ENCODE measurements at places on chromosomes 4 and X. TPM values are rescaled to one million over a fixed set of nuclear protein-coding genes. Genes with fewer than 3 reads are reported as not detected.

DNA sequence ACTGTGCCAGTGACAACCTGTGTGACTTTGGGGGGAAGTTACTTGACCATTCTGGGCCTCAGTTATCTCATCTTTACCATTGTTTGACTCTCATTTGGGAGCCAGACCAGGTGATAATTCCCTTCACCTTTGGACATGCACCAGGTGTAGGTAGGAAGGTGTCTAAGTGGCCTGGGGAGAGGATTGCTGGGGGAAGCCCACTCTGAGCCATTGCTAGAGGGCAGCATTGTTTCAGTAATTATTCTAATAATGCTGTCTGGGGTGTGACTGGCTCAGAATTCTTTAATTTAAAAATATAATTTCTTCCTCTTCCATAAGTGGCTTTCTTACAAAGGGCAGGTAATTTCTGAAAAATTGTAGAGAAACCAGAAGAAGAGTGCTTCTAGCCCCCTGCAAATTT is 104.3 kb downstream of the RTL9 start:
- no peak for DNase-seq
- H3K36me3 ChIP-seq = no peaks in the 10 kb centered on the region
- H3K27me3 ChIP-seq = peaks cover 4% of the 10 kb centered on the region
- H3K4me3 ChIP-seq = no peak overlapping the region
- no peaks in the 10 kb centered on the region for H3K4me1 ChIP-seq

DNA sequence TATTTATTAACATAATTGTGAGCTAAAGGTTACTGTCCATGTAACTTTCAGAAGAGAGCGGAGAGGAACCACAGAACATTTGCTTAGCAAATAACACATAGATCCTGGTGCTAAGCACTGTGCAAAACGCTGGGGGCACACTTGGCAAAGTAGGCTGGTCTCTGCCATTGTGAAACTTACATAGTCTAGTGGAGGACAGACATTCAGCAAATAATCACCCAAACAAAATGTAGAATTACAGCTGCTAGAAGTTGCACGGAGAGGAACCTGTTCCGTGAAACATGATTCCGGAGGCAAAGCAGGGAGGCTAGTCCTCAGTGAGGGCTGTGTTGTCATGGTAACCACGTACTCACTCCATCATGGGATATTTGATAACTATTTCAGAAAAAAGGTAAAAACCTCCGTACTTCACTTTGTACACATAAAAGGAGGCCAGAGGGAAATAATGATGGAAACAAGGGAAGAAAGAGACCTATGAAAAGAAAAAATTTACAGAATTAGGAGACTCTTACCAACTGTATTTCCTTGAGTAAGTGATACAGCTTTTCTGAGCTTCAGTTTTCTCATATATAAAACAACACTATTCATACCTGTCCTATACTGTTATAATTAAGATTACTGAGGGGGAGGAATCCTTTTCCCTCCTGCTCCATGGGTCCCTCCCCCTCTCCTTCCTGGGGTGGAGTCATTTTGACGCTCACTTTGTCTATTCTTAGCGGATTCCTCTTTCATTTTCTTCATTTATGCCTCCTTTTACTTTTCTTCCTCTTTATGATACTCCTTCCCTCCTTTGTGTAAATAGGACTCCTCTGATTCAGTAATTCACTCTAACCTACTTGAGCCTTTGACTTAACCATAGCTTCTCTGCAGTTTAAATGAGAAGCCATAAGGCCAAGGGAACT is 825 bp upstream of the RASGEF1B start:
- no peaks in the 10 kb centered on the region for H3K27me3 ChIP-seq
- H3K4me3 ChIP-seq = peak overlapping the region; percentile 81
- no peaks in the 10 kb centered on the region for H3K36me3 ChIP-seq
- peaks cover 8% of the 10 kb centered on the region for H3K4me1 ChIP-seq

DNA sequence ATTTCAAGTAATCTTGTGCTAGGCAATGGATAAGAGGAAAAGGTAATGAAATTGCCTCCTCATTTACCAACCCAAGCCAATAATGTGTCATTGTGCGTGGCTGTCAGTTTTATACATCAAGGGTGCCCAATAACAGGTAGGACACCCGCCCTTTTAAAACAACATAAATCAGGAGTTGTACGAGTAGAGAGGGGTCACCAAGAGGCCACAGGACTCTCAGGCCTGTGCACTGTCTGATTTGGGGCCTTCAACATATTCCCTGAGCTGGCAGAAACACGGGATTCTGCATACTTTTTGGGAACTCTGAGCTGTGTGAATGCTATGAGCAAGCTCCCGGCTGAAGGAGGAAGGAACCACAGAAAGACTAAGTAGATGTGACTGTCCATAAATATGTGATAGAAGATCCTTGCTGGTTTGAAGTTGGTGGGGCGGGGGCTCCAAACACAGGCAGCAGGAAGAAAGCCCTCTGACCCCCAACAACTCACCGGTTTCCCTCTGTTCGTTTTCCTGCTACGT is 82.7 kb upstream of the MAML3 start:
- H3K4me3 ChIP-seq = no peak overlapping the region
- H3K27me3 ChIP-seq = no peaks in the 10 kb centered on the region
- no peaks in the 10 kb centered on the region for H3K36me3 ChIP-seq
- H3K4me1 ChIP-seq = no peaks in the 10 kb centered on the region
- H3K27ac ChIP-seq = no peak overlapping the region

Gene HPGDS
- total RNA-seq = 7.4 TPM

GRCh38 chr4:86496094-86497080 is 97.7 kb upstream of the PTPN13 start:
- no peak for DNase-seq
- no peak overlapping the region for H3K4me3 ChIP-seq
- H3K27ac ChIP-seq = peak overlapping the region; percentile 39
- H3K27me3 ChIP-seq = no peaks in the 10 kb centered on the region

GRCh38 chrX:150730719-150731118 is 37.5 kb downstream of the MTMR1 start:
- H3K4me1 ChIP-seq = no peaks in the 10 kb centered on the region
- H3K27me3 ChIP-seq = no peaks in the 10 kb centered on the region
- H3K4me3 ChIP-seq = no peak overlapping the region
- H3K27ac ChIP-seq = no peak overlapping the region
- DNase-seq = no peak

DNA sequence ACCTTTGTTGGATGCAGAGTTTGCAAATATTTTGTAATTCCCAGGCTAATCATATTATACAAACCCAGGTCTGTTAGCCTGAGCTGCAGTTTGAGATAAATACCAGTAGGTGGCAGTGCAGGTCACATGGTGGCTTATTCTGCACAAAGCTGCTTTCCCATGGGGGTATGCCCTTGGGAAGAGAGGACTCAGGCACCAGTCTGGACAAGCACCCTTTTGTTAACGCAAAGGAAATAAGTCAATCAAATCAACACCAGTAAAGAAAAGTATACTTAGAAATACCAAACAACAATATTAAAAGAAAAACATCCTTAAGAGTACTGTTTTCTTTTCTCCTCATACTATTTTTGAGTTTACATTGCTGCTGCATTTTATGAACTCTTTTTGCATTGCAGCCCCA is 389.0 kb upstream of the ZFP42 start:
- no peaks in the 10 kb centered on the region for H3K4me1 ChIP-seq
- no peaks in the 10 kb centered on the region for H3K36me3 ChIP-seq
- no peaks in the 10 kb centered on the region for H3K27me3 ChIP-seq
- no peak overlapping the region for H3K4me3 ChIP-seq
- no peak overlapping the region for H3K27ac ChIP-seq

DNA sequence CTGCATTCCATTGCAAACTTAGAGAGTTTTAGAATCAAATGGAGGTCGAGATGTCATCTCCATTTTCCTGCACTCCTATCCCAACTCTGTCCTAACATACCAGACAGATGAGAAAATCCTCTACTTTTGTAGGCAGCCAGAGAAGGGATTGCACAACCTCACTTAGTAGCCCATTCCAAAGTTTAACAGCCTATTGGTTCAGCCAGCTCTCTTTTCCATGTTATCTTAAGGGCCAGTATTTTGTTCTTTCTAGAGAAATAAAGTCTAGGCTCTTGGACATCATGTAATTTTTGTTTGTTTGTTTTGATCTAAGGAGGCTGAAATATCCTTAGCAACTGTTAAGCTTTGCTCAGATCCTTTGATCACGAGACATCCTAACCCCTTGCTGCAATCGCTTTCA is 173.0 kb downstream of the COX18 start:
- H3K27me3 ChIP-seq = no peaks in the 10 kb centered on the region
- no peak overlapping the region for H3K27ac ChIP-seq
- no peaks in the 10 kb centered on the region for H3K36me3 ChIP-seq
- no peak overlapping the region for H3K4me3 ChIP-seq
- no peaks in the 10 kb centered on the region for H3K4me1 ChIP-seq

- no peak for DNase-seq
- H3K4me1 ChIP-seq = peaks cover 4% of the 10 kb centered on the region
- no peak overlapping the region for H3K27ac ChIP-seq
- H3K4me3 ChIP-seq = no peak overlapping the region
- no peaks in the 10 kb centered on the region for H3K36me3 ChIP-seq
These were observed 114.0 kb upstream of the PJA1 start for GRCh38 chrX:69279234-69279633.

Gene USP17L25
- total RNA-seq = not detected

DNA sequence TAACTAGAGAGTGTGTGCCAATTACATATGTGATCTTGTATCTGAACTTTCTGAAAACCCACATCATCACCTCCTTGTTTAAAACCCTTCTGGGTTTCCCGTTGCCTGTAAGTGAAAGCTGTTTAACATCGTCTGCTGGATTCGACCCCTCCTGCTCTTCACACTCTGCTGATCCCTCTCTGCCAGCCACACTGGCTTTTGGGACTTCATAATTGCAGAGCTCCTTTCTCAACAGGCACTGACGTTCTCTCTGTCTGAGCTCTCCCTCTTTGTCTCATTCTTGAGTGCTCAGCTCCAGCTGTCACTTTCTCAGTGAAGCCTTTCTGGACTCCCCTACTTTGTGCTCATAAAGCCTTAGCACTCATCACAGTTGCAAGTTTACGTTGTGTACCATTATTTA is 153.9 kb downstream of the CEP135 start:
- no peaks in the 10 kb centered on the region for H3K4me1 ChIP-seq
- no peak overlapping the region for H3K27ac ChIP-seq
- no peaks in the 10 kb centered on the region for H3K36me3 ChIP-seq
- no peak for DNase-seq

Gene SMIM31
- not detected for total RNA-seq

DNA sequence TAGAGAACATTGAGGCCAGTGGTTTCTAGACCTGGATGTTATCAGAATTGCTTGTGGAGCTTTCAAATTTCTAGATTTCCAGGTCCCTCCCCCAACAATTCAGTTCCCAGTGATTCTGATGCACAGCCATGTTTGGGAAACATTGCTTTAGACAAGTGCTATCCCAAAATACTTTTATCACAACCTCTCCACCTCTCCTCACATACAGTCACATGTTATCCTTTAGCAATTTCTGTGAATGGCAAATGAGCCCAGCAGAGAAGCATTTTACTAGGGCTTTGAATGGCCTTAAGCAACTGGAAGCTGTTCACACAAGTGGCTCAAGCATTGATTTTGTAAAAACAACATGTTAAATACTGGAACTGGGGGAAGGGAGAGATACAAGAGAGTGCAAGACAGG is 29.7 kb downstream of the DCX start:
- no peak for DNase-seq
- no peaks in the 10 kb centered on the region for H3K4me1 ChIP-seq
- no peaks in the 10 kb centered on the region for H3K36me3 ChIP-seq
- H3K27me3 ChIP-seq = no peaks in the 10 kb centered on the region

Gene CLIC2
- total RNA-seq = 22.8 TPM

- H3K27ac ChIP-seq = no peak overlapping the region
- no peak for DNase-seq
- H3K4me3 ChIP-seq = no peak overlapping the region
- no peaks in the 10 kb centered on the region for H3K4me1 ChIP-seq
- H3K36me3 ChIP-seq = no peaks in the 10 kb centered on the region
These were observed 5.5 kb downstream of the DDX60L start for GRCh38 chr4:168474660-168475320.

GRCh38 chr4:29551821-29552220 is 1168.3 kb upstream of the PCDH7 start:
- H3K4me1 ChIP-seq = no peaks in the 10 kb centered on the region
- H3K36me3 ChIP-seq = no peaks in the 10 kb centered on the region
- no peak overlapping the region for H3K27ac ChIP-seq

Gene POF1B
- total RNA-seq = 13.1 TPM

- no peak overlapping the region for H3K27ac ChIP-seq
- H3K36me3 ChIP-seq = no peaks in the 10 kb centered on the region
- H3K4me1 ChIP-seq = no peaks in the 10 kb centered on the region
- H3K27me3 ChIP-seq = peaks cover 2% of the 10 kb centered on the region
These were observed 8.9 kb downstream of the MID2 start for GRCh38 chrX:107834275-107835201.

- no peaks in the 10 kb centered on the region for H3K4me1 ChIP-seq
- no peak overlapping the region for H3K27ac ChIP-seq
- H3K36me3 ChIP-seq = no peaks in the 10 kb centered on the region
- no peak overlapping the region for H3K4me3 ChIP-seq
These were observed 103.1 kb upstream of the FAM47B start for GRCh38 chrX:34839451-34839850.

Gene TKTL2
- not detected for total RNA-seq

Gene CENPI
- 0.66 TPM for total RNA-seq

DNA sequence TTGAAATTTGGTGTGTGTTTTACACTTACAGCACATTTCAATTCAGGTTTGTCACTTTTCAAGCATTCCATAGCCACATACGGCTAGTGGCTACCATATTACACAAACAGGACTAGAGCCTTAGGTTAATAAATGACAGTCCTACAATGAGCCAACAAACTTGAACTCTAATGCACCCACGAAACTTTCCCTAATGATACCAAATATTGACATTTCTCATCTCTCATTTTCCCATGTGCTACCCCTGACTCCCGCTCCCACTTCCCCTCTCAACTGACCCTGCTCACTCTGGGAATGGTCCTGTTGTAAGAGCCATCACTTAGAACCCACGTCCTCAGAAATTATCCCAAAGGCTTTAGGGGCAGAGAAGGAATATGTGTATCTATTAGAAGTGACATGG is 4.9 kb upstream of the TLR10 start:
- no peak overlapping the region for H3K27ac ChIP-seq
- DNase-seq = no peak
- H3K4me3 ChIP-seq = no peak overlapping the region
- H3K27me3 ChIP-seq = no peaks in the 10 kb centered on the region

DNA sequence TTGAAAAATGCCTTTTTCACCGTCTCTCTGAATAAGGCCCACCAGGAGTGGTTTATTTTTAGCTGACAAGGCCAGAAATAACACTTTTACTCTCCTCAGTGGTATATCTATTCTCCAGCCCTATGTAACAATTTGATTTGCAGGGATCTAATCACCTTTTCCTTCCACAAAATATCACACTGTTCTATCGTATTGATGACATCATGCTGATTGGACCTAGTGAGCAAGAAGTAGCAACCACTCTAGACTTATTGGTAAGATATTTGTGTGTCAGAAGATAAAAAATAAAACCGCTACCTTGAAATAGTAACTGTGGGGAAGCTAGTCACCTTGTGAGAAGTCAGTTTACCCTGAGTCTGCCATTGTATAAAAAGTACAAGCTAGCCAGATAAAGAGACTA is 27.7 kb downstream of the AGTR2 start:
- no peak overlapping the region for H3K4me3 ChIP-seq
- H3K36me3 ChIP-seq = no peaks in the 10 kb centered on the region
- H3K27ac ChIP-seq = no peak overlapping the region
- H3K27me3 ChIP-seq = no peaks in the 10 kb centered on the region
- no peak for DNase-seq

GRCh38 chrX:70554081-70554480 is 109.4 kb downstream of the DLG3 start:
- no peaks in the 10 kb centered on the region for H3K27me3 ChIP-seq
- no peak overlapping the region for H3K27ac ChIP-seq
- peak; percentile 2 for DNase-seq
- H3K4me1 ChIP-seq = no peaks in the 10 kb centered on the region
- no peak overlapping the region for H3K4me3 ChIP-seq
- H3K36me3 ChIP-seq = no peaks in the 10 kb centered on the region

Gene VEGFD
- 1.5 TPM for total RNA-seq

GRCh38 chr4:46550471-46550870 is 160.5 kb upstream of the GABRA2 start:
- no peaks in the 10 kb centered on the region for H3K36me3 ChIP-seq
- no peaks in the 10 kb centered on the region for H3K27me3 ChIP-seq
- no peak for DNase-seq

Gene TREX2
- 1.4 TPM for total RNA-seq

Data from kidney (tissue), 22 donors.